ENCODE measurements at places on chromosomes 1 and 21.
A peak's percentile ranks its signal among the peaks of the same experiment; 100 is the strongest.

DNA sequence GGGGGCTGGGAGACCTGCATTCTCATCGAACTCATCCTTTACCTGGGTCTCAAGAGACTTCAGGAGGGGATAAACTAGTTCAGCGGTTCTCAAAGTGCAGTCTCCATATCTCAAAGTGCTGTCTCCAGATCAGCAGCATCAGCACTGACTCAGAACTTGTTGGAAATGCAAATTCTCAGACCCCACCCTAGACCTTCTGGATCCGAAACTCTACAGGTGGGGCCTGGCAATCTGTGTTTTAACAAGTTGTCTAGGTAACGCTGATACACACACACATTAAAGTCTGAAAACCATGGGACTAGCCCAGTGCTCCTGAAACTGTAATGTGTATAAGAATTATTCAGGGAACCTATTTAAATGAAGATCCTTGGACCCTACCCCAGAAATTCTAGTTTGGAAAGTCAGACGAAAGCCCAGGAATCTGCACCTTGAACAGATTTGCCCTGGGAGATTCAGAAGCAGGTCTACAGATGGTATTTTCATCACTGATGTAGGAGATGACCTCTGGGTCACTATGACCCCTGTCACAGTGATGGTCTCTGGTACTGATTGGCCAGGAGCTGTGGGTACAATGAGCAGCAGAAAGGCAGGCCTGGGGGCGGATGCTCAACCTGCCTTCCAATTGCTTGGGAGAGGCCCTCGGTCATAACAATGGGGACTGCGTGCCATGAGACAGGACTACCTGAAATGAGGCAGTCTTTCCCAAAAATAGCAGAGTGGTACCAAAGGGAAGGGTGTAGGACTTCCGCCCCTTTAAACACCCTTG lies 127.2 kb downstream of the FAM78B start:
- DNase-seq = no peak

GRCh38 chr1:197441999-197442414 lies 174.0 kb downstream of the CRB1 start:
- DNase-seq = no peak

DNA sequence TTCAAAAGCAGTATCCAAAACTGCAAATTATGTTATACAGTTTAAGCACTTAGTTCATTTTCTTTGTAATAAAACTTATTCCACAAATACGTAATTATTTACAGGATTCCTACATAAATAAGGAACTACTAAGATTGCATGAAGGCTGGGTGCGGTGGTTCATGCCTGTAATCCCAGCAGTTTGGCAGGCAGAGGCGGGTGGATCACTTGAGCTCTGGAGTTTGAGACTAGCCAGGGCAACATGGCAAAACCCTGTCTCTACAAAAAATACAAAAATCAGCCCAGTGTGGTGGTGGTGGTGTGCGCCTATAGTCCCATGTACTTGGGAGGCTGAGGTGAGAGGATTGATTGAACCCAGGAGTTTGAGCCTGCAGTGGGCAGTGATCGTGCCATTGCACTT lies 69.3 kb downstream of the POU2F1 start:
- DNase-seq = no peak

DNA sequence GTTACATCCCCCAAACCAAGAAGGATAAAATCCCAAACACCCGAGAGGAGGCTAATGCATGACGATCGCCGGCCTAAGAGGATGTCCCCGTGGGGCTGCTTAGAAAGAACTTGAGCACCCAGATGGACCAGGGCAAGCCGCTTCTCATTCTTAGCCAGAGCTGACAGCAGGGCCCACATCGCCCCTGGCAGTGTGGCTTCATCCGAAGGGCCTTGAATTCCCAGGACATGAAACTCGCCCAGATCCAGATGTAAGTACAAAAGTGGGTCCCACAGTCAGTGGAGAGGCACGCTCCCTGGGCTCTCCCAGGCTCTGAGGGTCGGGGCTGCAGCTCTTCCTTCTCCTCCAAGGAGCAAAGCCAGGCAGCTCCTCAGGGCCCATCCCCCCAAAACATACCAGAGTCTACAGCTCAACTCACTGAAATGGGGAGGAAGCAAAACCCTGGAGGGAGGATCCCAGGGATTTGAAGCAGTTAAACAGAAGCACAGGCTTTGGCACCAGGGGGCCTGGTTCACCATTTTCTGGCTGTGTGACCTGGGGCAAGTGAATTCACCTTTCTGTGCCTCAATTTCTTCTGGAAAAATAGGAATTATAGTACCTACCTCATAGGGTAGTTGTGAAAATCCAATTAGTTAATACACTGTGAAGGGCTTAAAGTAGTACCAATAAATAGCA lies 85.6 kb downstream of the MAN1C1 start:
- no peak for DNase-seq

DNA sequence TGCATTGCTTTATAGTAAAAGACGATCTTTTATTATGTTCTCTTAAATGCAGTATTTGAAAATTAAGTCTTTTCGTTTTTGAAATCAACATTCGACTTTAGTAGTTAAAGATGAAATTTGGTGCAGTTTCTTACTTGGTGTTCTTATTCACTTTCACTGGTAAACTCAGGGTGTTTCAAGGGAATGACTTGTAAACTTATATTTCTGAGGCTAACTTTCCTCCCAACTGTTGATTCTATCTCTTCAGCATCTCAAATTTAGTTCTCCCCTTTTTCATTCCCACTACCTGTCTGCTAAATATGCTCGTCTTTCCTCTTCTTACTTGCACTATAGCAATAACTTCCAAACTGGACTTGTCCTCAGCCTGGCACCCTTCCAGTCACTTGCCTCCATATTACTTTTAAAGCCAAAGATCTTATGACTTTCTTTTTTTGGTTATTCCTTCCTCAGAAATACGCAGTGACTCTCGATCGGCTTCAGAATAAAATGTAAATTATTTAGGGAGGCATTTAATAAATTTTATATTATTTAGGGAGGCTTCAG lies 988 bp downstream of the SLC35A3 start:
- DNase-seq = no peak

DNA sequence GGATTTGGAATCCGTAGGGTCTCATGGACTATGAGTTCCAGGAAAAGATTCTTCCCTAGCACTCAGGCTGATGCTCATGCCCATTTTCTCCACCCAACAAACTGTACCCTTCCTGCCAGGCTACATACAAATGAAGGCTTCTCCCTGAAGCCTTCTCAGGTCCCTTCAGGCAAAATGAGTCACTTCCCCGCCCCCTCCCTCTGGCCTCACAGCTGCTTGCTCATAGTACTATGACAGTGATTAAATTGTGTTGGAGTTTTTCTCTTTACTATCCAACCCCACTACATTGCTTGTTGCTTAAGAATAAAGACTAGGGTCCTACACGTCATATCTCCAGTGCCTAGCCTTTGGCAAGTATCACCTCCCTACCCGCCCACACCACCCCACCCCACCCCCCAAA lies 207.6 kb upstream of the NFIA start:
- no peak for DNase-seq

DNA sequence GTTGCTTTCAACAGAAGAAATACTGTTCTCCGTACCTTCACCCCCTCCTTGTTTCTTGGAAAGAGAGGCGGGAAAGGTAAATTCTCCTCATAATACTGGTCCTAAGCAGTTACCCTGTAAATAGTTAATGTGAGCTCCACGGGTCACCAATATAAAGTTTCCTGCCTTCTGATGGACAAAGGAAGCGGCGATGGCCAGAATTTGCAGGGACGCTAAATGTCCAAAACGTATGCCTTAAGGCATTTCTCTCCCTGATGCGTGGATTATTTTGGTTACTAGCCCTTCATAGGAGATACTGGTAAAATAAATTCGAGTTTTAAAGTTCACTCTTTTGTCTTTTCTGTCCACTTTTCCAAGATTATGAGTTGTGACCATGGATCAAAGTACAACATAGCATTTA lies 898 bp upstream of the PTGS2 start:
- DNase-seq = peak; percentile 12

GRCh38 chr1:11373895-11374747 lies 101.1 kb downstream of the UBIAD1 start:
- no peak for DNase-seq

- DNase-seq = no peak
Observed at GRCh38 chr1:205013683-205014367, 29.2 kb upstream of the CNTN2 start.

DNA sequence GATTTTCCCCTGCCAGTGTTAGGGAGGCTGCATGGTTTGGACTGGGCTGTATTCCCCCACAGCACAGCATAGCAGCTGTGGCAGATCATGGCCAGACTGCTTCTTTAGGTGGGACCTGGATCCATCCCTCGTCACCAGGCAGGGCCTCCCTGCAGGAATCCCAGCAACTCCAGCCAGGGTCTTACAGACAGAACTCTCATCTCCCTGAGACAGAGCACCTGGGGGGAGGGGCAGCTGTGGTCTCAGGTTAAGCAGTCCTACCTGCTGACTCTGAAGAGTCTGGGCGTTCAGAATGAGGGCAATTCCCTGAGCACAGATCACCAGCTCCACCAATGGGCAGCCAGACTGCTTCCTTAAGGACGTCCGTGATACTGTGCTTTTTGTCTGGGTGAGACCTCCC lies 47.9 kb upstream of the C1orf115 start:
- no peak for DNase-seq

- peak; percentile 32 for DNase-seq
Observed at GRCh38 chr1:61782771-61783170, 40.5 kb downstream of the PATJ start.

DNA sequence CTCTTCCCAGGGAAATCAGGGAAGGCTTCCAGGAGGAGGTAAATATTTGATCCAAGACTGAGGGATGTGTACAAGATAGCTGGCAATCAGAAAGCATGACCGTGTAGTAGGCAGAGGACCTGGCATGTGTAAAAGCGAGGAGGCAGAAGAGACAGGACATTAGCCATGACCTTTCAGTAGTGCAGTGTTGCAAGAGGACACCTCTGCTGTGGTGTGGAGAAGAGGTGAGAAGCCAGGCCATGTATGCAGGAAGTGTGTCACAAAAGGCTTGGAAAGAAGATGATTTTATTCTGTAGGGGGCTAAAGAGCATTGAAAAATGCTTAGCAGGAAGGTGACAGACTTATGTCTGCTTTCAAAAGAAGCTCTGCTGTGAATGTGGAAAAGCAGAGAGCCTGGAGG lies 381.0 kb downstream of the ZP4 start:
- DNase-seq = no peak
